Activated T-helper 1 cell treated with anti-CD3 and anti-CD28 coated beads, Interleukin-2, amount 50 U/mL, for 16 hours (primary cell): ENCODE measurements at places on chromosomes 7 and 10.
A peak's percentile ranks its signal among the peaks of the same experiment; 100 is the strongest.

DNA sequence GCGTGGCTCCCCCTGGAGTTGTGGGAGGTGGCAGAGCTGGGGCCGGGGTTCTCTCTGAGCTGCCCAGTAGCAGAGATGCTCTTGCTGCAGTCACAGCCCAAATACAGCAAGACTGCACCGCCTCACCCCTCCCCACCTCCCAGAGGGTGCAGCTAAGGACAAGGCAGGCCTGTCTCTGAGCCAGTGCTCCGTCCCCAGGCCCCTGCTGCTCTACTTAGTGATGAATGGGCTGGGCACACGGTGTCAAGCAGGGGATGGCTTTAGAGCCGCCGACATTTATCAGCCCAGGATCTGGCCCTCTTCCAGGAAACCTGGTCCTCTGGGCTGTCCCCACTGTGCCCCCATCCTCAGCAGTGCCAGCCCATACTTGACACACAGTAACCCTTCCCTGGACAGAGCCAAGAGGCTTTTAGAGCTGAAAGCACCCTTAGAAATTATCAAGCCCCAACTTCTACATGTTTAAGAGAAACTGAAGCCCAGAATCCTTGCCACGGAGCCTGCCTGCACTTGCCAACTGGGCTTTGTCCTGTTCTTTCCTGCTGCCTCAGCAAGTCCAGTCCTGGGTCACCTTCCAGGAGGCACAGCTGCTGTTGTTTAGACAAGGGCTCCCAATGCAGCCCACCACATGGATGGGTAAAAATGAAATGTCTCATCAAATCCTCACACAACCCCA, 137.1 kb upstream of the UNC5B start:
- DNase-seq, result no peak

DNA sequence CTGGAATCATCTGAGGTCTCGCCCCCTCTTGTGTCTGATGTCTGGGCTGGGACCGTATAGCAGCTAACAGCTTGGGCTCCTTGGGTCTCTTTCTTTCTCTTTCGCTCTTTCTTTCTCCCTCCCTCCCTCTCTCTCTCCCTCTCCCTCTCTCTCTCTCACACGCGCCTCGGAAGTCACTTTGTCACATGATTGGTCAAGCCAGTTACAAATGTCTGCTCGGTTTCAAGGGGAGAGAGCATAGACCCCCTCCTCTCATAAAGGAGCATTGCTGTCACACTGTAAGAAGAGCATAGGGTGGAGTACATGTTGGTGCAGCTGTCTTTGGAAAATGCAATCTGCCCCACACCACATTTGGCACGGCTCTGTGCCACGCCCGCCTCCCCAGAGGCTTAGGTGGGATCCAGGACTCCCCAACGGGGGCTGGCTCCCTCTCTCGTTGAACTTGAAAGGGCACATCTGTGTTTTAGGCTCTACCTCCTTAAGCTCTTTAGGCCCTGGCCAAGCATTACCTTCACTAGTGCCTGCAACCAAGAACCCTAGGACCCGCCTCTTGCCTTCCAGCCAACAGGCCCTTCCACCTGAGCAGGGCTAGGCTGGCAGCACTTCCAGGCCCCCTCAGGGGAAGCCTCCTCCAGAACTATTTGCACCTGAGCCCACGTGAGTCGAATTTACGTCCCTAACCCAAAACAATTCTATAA, 61.9 kb upstream of the CACUL1 start:
- DNase-seq, result no peak

DNA sequence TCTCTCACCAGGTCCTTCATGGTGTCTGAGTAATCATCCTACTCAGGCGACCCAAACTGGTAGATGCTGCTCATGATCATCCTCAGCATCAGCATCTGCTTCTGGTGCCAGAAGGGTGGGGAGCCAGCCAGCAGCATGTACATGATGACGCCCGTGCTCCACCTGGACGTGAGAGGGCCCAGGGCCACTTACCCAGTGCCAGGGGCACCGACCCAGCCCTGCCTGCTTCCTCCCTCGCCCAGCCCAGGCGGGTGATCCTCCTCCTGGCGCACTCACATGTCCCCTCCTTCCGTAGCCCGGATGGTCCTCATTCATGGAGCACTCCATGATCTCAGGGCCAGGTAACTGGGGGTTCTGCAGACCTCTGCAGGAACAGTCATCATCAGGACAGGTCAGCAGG, 764.8 kb upstream of the ZNF722 start:
- no peak for DNase-seq

GRCh38 chr10:132452651-132453469, 55.9 kb downstream of the PWWP2B start:
- peak; percentile 84 for DNase-seq

DNA sequence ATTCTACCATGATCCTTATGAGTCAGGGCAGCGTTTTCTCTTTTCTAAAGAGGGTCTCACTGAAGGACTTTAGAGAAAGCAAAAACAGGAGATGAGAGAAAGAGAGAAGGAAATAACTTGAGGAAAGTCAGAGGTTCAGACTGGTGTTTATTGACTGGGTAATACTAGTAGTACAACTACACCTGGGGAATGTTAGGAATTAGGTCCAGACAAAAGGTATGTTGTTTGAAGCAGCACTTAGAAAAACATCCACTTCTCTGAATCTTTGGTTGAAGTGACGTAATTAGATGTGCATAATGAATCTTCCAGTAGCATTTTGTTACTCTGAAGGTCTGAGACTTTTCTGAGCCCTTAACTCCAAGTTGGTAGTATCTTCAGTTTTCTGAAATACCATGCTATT, 380.3 kb upstream of the LRGUK start:
- no peak for DNase-seq

GRCh38 chr7:125357676-125358455, 428.2 kb upstream of the POT1 start:
- DNase-seq, result no peak

DNA sequence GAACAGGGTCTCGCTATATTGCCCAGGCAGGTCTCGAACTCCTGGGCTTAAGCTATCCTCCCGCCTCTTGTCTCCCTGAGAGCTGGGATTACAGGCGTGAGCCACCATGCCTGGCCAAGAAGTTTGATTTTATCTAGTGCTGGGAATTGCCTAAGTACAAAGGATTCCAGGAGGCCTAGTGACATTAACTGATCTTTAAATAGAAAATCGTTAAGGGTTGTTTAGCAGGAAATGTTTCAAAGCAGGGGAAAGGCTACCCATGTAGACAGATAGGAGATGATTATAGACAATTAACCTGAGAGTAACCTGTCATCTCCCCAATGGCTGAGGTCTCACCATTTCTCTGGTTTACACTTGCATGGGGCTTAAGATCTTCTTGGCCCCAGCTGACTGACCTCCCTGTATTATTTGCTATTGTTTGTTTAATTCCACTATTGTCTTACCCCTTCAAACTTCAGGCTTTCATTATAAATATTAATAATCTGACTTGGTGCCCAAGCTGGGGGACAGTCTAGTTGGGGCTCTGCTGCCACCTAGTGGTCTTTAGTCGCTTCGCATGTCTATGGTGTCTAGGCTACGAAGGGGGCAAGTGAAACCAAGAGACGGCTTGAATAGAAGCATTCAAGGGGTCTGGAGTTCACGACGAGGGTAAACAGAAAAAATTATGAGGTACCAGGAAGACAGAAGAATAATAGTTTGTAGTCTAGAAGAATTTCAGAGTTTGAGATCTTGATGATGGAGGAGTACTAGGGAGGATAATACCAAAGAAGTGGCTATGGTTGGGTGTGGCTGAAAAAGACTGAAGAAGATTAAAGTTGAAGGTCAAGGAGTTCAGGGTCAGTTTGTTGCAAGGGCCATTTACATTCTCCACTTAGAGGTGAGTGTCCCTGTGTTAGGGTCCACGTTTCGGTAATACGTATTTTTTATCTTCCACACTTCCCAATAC, 40.4 kb upstream of the BPGM start:
- DNase-seq, result peak; percentile 19

- DNase-seq, result no peak
Observed at GRCh38 chr7:69849268-69849667, 251.0 kb downstream of the AUTS2 start.

- no peak for DNase-seq
Observed at GRCh38 chr7:97480772-97481390, 251.0 kb upstream of the TAC1 start.

DNA sequence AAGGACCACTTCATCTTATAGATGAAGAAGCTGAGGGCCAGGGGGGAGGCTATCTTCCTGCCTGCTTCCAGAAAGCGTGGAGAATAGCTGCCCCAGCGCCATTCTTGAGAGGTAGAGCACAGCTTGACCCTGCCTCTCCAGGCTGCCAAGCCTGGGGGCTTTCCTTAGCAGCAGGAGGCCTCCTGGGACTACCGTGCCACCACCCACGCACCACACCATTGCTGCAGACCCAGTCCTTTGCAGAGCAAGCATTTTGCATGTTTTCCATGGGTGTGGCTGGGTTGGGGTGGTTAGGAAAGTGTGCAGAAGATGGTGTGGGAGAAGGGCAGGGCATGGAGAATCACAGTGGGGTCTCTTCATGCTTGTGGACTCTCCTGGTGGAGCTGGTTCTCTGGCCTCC, 64.9 kb downstream of the TBXAS1 start:
- DNase-seq, result no peak

GRCh38 chr10:102581401-102581800, 62.9 kb upstream of the TRIM8 start:
- DNase-seq, result no peak

DNA sequence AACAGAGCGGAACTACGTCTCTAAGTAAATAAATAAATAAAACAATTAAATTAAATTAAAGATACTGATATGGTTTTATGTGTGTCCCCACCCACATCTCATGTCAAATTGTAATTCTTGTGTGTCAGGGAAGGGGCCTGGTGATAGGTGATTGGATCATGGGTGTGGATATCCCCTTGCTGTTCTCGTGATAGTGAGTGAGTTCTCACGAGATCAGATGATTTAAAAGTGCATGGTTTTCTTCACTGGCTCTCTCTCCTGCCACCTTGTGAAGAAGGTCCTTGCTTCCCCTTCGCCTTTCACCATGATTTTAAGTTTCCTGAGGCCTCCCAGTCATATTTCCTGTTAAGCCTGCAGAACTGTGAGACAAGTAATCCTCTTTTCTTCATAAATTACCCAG, 29.0 kb upstream of the OGDHL start:
- DNase-seq, result no peak

DNA sequence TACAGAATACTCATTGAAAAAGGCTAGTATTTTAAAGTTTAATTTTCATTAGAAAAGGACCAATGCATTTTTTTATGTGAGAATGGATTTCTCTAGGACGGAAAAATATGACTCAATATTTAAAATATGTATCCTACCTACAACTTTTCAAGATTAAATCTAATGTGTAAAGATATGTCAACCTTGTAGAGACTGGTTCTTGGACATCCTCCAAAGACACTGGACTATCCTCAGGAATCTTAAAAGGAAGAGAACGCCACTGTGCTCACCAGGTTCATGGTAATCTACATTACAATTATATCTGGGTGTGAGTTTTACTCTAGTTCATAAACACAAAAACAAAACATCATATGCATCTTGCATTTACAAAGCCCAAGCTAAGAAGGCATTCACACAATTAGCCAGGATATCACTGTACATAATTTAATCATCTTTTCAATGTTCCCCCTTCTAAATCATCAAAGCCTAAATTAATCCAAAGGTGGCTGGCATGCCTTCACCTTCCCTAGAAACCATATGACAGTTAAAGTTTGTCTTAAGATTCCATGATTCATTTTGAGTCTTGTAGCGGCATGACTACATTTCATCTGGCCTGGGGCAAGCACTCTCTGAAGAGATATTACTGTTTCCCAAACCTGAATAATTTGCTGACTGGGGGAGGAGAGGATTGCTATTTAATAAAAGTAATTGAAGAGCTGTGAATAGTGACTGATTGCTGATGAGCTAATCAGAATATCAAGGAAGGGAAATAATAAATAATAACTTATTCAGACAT, 12.0 kb downstream of the SGCE start:
- DNase-seq, result no peak

DNA sequence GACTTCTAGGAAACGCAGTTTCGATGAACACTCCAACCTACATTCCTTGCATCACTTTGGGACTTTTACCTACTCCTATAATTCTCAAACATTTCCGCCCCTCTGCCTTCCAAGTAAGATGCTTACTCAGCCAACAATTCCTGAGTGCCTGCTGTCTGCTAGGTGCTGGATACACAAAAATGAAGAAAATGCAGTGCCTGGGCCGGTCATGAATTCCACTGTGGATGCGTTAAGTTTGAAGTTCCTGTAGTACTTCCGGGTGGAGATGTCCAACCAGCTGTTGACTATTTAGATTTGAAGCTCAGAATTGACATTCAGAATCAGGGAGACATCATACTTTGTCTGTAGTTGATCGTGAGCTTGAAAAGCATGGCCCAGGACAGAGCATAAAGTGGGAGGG, 89.2 kb downstream of the LYZL1 start:
- no peak for DNase-seq

DNA sequence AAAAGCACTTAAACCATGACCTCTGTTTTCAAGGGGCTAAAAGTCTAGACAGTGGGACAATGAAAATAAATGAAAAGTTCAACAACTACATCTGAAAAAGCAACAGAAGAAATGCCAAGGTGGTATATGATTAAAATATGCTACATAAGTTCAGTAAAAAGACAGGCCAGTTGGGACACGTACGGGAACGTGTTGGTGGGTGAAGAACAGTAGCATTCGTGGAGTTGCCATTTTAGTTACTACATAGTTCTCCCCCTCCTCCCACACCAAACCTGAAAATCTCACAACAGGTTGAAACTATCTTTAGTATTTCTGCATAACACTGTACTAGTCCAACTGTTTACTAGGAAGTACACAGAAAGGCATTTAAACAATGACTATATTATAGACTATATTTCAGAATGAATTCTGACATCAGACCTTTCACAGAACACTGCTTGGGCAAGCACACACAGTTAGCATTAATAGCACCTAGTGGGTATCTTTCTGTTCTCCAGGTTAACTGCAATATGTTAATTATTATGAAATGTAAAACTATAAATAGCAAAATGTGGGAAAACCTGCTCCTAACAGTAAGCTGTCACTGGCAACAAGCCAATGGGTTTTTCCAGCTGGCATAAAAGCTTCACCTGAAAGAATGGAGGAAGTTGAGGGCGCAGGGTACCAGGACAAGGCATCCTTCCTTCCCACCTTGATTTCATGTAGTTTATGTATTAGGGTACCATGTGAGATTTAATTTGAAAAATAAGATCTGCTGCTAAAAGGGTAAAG, 135.0 kb downstream of the STRA8 start:
- no peak for DNase-seq

GRCh38 chr7:34454381-34454780, 203.6 kb upstream of the NPSR1 start:
- DNase-seq, result no peak

- DNase-seq, result no peak
Observed at GRCh38 chr10:32054094-32054493, 2.1 kb downstream of the KIF5B start.

GRCh38 chr7:117248829-117249228, 74.0 kb downstream of the WNT2 start:
- DNase-seq, result no peak
